CD4-positive, alpha-beta T cell treated with Interleukin-4 for 4 hours (primary cell): ENCODE measurements at places on chromosomes 11 and 22.

- no peak for DNase-seq
Measured at GRCh38 chr11:86624366-86624765, 48.0 kb downstream of the ME3 start.

DNA sequence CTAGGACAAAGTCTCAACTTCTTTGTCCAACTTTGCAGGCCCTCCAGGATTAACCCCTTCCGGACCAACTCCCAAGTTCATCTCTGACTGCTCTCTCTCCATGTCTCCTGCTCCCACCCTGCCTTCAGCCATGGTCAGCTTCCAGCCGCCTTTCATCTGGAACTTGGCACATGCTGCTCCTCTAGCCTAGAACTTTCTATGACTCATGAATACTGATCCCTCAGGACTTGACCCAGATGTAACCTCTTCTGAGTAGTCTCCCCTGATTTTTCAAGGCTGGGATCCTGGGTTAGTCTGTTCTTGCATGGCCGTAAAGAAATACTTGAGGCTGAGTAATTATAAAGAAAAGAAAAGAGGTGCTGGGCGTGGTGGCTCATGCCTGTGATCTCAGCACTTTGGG lies 5.2 kb upstream of the SLC15A3 start:
- no peak for DNase-seq

DNA sequence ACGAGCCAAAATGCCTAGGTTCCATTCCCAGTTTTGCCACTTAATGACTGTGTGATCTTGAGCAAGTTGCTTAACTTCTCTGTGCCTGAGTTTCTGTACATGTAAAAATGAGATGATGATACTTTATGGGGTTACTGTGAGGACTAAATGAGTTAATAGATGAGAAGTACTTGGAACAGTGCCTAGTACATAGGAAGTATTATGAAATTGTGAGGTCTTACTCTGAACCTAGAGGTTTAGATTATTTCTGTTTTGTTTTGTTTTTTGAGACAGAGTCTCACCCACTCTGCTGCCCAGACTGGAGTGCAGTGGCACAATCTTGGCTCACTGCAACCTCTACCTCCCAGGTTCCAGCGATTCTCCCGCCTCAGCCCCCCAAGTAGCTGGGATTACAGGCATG lies 227.0 kb upstream of the POU2AF2 start:
- DNase-seq = no peak

GRCh38 chr11:84645988-84646694 lies 981.0 kb downstream of the DLG2 start:
- no peak for DNase-seq

GRCh38 chr11:101584129-101584515 lies 315 bp upstream of the TRPC6 start:
- no peak for DNase-seq

DNA sequence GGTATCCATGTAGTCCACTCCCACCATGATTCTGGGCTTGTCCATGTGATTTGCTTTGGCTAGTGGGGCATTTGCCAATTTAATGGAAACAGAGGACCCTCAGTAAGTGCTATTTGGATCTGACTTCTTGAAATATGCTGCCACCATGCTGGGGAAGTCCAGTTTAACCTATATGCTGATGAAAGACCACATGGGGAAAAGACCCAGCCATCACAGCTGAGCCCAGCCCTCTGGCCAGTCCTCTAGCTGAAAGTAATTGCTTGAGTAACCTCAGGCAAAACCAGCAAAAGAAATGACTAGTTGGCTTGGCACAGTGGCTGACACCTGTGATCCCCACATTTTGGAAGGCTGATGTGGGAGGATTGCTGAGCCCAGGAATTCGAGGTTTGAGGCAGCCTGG lies 61.5 kb downstream of the ATG16L2 start:
- DNase-seq = no peak

- DNase-seq = no peak
Measured at GRCh38 chr11:112596324-112596723, 335.7 kb upstream of the PLET1 start.

DNA sequence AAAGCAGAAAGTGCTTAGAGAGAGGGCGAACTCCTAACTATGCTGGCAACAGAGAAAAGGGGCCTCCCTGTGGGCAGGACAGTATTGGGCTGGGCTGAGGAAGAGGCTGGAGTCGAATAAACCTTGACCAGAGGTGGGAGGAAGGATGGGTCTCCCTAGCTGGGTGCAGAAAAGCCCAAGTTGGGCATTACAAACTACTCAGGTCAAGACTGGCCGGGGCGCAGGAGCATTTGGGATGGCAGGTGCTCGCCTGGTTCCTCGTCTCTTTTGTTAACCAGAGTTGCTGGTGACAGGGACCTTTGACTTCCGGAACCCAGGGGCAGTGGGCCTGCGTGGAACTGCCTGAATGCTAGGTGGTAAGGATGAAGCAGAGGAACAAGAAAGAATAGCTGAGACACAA lies 80.3 kb upstream of the SHISAL1 start:
- DNase-seq = no peak

GRCh38 chr11:96641261-96641660 lies 251.4 kb downstream of the JRKL start:
- no peak for DNase-seq

GRCh38 chr11:109968299-109968698 lies 124.9 kb upstream of the ZC3H12C start:
- DNase-seq = no peak

DNA sequence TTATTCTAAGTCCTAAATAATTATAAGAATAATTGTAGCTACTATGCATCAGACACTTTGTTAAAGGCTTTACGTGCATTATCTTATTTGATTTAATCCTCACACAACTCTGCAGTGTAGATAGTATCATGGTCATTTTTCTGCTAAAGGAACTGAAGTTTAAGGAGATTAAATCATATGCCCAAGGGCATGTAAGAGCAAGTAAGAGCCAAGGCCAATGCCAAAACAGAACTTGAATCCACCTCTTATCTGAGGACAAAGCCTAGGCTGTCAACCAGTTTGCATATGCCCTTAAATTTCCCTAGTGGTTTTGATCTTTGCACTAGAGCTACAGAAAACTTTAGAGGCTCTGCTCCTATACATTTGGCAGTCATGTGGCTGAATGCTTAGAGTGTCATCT lies 65.6 kb upstream of the OR5AK2 start:
- no peak for DNase-seq

GRCh38 chr11:128881221-128881620 lies 9.9 kb upstream of the KCNJ5 start:
- DNase-seq = no peak

DNA sequence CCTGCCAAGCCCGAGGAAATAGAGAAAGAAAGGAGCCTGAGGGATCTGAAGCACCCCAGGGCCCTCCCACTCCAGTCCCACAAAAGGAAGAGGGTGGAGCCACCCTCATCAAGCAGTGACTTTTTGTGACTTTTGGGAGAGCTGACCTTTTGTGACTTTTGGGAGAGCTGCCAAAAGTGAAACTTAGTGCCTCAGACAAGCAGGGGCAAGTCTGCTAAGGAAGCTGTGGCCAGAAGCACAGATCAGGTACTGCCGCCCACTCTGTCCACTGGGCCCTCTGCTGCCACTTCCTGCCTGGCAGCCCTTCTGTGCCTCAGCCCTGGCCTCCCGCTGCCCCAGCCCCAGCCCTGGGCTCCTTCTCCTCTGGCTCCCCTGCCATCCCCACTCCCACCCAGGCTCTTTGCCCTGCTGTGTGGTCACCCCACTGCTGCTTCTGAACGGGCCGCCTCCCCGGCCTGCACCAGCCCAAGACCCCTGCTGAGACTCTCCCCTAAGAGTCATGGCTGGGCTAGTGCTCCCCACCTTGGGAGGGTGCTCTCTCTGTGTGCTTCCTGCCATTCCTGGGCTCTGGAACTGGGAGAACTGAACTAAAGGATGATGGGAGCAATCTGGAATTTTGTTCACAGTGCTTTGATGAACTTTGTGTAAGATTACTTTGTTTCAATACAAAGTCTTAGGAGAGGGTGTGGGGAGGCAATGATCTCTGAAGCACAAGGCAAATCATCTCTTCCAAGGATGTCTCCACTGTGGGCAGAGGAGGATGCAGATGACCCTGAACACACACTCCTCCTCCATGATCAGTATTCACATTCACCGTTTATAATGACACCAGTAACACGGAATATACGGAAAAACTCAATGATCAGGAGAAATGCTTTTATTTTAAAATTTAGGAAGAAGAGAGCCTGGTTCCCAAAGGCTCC lies at the start of gene APOBEC3H:
Gene APOBEC3H (plus strand): TSS at position 147 of the 923 bp plus-strand sequence. CDS start 3,035 bp downstream, outside the sequence.
- DNase-seq = peak; percentile 58

DNA sequence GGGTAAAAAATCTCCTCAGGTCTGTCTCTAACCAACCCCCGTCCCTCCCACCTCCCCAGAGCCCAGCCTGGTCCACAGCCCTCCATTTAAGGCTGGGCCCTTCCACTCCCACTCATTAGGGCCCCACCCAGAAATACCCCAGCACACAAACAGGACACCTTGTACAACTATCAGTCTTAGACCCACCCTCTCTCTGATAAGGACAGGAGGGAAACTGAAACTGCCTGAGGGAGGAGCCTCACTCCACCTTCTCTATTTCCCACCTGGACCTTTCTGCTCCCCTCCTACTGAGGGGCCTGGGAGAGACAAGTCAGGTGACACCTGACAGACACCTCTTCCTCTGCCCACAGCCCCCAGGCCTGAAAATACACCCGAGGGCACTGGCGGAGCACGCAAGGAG lies 90.2 kb downstream of the PLEKHA7 start:
- DNase-seq = no peak

DNA sequence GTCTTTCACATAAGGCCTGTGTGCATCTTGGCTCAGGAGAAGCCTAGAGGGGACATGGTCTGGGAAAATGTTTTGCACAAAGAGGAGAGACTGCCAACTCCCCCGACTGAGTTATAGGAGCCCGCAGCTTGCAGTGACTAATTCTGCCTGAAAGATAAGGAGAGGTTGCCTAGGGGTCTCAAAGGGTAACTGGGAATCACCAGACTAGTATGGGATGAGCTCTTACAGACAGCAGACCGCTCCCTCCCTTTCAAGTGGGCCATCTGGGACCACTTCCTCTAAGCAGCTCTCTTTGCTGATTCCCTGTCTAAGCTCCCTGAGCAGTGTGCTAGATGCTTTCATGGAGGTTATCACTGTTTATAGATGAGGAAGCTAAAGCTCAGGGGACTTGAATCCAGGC lies 105.1 kb downstream of the TENM4 start:
- no peak for DNase-seq

DNA sequence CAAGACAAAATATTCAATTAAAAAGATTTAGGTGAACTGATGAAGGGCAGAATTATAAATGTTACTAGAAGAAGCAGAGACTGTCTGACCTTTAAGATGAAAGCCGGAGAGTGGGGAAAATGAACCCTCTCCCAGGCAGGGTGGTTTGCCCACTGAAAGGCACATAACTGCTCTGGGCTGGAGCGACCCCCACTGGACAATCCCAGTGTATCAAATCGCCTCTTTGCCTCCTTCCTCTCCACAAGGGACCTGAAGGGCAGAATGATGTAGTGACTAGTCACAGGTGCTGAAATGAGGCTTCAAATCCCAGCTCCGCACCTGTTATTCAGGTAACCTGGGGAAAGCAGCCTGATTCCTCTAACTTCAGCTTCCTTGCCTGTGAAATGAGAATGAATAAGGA lies 69.0 kb downstream of the EFCAB6 start:
- no peak for DNase-seq

- DNase-seq = no peak
Measured at GRCh38 chr11:35139722-35140282, 831 bp downstream of the CD44 start.

GRCh38 chr11:76628408-76628947 lies 42.1 kb downstream of the LRRC32 start:
- no peak for DNase-seq
